ENCODE measurements at places on chromosomes 13 and 19. TPM values are rescaled to one million over a fixed set of nuclear protein-coding genes. Genes with fewer than 3 reads are reported as not detected.

Gene ZIK1
- polyA plus RNA-seq = 2.4 TPM

Gene SERP2
- polyA plus RNA-seq = 4.9 TPM

Gene SF3A2
- polyA plus RNA-seq = 35.0 TPM

Gene TSSK6
- 2.3 TPM for polyA plus RNA-seq

Gene WDR18
- 47.9 TPM for polyA plus RNA-seq

Gene C3
- polyA plus RNA-seq = 0.67 TPM

Gene FCHO1
- polyA plus RNA-seq = 0.19 TPM

Gene CHERP
- 16.8 TPM for polyA plus RNA-seq

Gene KLHL1
- not detected for polyA plus RNA-seq

Gene S1PR4
- not detected for polyA plus RNA-seq

Gene PGLYRP1
- not detected for polyA plus RNA-seq

Gene TEAD2
- 27.9 TPM for polyA plus RNA-seq

Gene OR10H5
- not detected for polyA plus RNA-seq

Gene LRFN3
- polyA plus RNA-seq = 5.4 TPM

Gene ZNF285
- 1.0 TPM for polyA plus RNA-seq

Gene HOMER3
- polyA plus RNA-seq = 81.0 TPM

Gene NLRP5
- polyA plus RNA-seq = not detected

Gene EHD2
- polyA plus RNA-seq = 26.3 TPM

Gene RAB3A
- polyA plus RNA-seq = 9.7 TPM

Gene C13orf42
- not detected for polyA plus RNA-seq

Gene KLF1
- not detected for polyA plus RNA-seq

Gene ZNF560
- 0.10 TPM for polyA plus RNA-seq

Gene ZNF723
- polyA plus RNA-seq = not detected

Gene CD37
- not detected for polyA plus RNA-seq

Gene ZNF444
- 21.8 TPM for polyA plus RNA-seq

Gene DCT
- polyA plus RNA-seq = 0.11 TPM

Gene SLC46A3
- 2.0 TPM for polyA plus RNA-seq

Gene KLK8
- not detected for polyA plus RNA-seq

Gene OSCAR
- 0.97 TPM for polyA plus RNA-seq

Gene ARRDC5
- not detected for polyA plus RNA-seq

Gene RAB4B
- polyA plus RNA-seq = 49.1 TPM

Gene GNA15
- 0.13 TPM for polyA plus RNA-seq

Gene TJP3
- 0.36 TPM for polyA plus RNA-seq
